ENCODE measurements at places on chromosomes 4 and X.

DNA sequence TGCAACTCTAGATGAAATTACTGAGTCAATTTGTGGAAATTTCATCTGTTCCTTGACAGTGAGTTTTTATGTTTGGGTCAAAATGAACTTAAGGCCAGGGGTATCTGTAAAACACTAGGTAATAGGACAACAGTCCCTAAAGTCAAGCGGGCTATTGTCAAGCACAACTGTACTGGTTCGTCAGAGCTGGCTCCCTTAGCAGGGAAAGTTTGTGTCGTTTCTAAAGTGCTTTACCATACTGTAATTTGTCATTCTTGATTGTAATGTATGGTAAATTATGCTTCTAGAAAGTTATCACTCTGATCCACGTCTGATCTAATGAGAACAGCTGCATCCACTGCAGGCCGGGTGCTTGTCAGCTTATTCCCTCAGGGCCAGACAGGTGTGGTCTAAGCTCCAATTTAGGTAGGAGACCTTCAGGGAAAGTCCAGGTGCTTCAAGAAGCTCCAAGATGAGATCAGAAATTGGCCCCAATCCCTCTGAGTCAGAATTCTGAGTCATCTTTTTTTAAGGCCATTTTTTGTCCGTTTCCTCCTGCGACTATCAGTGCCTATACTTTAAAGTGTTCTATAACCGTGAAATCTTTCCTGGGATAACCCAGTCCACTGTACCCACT is 92.2 kb downstream of the PALLD start:
- DNase-seq = no peak

DNA sequence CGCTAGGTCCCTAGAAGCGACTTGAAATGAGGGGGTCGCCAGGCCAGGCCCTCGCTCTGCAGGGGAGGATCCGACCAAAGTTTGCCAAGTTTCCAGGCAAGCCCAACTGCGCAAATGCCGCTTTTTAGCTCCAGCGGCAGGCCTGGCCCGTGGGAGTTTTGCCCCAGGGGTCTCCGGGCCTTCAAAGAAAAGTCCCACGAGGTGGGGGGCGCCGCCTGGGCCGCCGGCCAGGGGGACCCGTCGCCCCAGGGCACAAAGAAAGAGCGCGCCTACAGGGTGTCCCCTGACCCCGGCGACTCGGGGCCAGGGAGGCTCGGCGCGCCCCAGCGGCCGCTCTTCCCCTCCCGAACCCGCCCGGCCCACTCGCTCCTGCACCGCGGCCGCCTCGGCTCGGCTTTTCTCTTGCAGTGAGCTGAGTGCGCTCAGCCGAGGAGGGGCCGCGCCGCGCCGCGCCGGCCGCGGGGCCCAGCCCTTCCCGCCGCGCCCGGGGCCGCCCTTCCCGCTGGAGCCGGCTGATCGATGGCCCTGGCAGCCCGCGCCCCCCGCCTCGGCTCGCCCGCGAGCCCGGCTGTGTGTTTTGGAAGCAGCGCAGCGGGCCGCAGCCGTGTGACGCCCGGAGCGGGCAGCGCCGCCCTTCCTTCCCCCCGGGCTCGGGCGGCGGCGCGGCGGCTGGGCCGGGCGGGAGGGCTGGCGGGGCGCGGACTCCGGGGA is 754 bp upstream of the KLF3 start:
- no peak for DNase-seq

GRCh38 chrX:120236687-120237479 is 13.7 kb upstream of the ZBTB33 start:
- no peak for DNase-seq

DNA sequence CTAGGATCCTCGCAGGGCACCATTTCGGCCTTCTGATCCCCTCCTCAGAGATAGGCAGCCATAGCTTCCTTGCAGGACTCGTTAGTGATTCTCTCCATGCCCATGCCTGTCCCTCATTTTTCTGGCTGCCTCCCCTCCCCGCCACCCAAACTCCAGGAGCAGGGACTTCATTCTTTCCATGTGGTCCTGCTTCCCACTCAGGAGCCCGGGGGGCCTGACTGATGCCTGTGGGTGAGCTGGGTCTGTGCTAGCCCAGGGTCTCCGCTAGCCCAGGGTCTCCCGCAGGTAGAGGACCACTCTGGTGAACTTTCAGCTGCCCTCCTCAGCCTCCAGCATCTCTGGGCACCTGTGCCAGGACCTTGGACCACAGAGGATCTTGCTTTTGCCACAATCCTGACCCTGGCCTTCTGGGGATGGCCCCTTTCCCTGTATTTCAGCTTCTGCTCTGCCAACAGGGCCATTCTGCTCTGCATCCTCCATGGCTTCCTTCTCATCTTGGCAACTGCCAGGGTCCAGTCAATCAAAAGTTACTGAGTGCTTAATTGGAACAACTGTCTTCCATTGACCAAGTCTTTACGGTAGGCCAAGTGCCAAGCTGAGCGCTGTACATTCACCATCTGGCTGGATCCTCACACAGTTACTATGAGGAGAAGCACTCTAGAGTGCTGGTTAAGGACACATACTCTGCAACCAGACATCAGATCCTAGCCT is 152.2 kb downstream of the EFNB1 start:
- DNase-seq = no peak

- DNase-seq = no peak
Measured at GRCh38 chrX:72526534-72527508, 45.8 kb downstream of the HDAC8 start.

DNA sequence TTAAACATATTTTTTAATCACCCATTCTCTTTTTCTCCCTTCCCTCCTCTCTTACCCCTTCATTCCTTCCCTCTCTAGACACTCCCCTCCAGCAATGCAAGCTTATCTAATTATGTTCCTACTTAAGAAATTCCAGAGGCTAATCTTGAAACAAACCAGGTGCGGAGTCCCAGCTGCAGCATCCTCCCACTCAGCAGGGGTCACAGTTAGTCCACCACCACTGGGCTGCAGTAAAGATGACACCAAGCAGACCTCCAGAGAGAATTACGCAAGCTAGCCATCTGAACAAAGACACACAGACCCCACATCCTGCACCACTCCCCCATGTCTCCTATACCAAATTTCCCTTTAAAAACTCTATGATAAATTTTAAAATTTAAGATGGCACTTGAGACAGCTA is 13.9 kb upstream of the SEC24B start:
- DNase-seq = no peak

- no peak for DNase-seq
Measured at GRCh38 chr4:183541010-183541751, 36.3 kb downstream of the ING2 start.

- DNase-seq = no peak
Measured at GRCh38 chr4:123383566-123383965, 13.0 kb upstream of the SPRY1 start.

DNA sequence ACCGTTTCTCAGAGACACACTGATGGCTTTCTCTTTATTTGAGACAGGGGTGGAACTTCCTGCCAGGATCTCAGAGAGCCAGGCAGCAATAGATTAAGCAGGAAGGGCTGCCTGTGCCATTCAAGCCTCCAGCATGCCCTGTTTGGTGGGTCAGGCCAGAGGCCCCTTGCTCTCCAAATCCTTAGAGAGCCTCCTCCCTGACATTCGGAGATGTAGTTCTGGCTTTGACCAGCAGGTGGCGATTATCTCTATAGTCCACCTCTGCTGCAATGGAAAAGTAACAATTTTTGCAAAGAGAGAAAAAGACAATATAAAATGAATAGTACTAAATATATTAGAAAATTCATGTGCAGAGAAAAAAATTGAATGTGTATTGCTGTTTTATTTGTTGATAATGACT is 93.9 kb downstream of the NXF2B start:
- peak; percentile 5 for DNase-seq

GRCh38 chr4:14668296-14668695 is 334.0 kb upstream of the CPEB2 start:
- DNase-seq = no peak

GRCh38 chr4:145539671-145540070 is 58.0 kb downstream of the SMAD1 start:
- DNase-seq = no peak

- DNase-seq = no peak
Measured at GRCh38 chrX:130204647-130205046, 32.9 kb downstream of the RAB33A start.

DNA sequence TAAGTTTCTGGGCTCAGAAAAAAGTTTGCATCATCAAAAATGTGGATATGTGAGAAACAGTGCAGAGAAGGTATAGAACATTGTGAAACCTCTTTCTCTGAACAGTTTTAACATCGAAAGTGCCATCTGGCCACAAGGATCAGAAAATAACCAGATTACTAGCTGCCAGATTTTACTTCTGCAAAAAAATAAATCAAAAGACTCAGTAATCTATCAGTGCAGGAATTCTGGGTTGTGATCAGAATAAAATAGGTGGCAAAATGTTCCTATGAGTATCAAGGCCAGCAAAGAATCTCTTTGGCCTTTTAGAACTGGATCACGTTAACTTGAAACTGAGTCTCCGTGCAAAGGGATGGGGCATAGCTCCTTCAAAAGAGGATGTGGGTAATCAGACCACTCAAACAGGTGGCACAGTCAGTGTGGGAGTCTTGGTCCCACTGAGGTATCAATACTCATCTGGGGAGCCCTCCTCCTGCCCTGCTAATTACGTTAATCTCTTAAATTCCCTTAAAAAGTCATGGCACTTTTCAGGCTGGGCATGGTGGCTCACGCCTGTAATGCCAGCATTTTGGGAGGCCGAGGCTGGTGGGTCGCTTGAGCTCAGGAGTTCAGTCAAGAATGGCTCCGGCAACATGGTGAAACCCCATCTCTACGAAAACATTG is 26.7 kb upstream of the RBM47 start:
- no peak for DNase-seq

DNA sequence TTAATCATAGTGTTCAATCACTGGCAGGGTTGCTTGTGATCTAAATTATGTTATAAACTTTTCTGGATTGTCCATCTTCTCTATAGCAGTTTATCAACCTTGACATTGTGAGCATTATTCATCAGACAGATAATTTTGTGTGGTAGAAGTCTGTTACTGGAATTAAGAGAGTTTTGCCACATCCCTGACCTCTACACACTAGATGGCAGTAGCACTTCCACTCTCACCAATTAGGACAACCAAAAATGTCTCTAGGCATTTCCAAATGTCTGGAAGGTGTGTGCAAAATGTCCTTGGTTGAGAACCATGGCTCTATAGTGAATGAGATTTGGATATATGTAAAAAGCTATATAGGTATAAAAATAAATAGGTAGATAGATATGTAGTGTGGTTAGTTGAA is 324.1 kb upstream of the FAM47C start:
- no peak for DNase-seq

DNA sequence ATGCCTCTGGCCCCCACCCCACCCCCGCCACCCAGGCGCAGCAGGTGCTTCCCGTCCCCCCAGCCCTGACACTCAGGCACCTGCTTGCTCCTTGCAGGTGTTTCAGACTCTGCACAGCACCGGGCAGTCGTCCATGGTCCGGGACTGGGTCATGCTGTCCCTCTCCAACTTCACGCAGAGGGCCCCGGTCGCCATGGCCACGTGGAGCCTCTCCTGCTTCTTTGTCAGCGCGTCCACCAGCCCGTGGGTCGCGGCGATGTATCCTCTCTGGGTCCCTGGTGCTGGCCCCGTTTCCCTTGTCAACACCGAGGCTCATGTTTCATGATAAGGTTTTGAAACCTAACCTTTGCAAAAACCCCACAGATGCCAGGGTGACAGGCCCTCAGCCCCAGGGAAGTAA is 10.2 kb upstream of the MSANTD1 start:
- DNase-seq = no peak

GRCh38 chrX:109719264-109719663 is 13.8 kb downstream of the ACSL4 start:
- DNase-seq = no peak

GRCh38 chr4:90603540-90603939 is 476.3 kb downstream of the CCSER1 start:
- DNase-seq = no peak

DNA sequence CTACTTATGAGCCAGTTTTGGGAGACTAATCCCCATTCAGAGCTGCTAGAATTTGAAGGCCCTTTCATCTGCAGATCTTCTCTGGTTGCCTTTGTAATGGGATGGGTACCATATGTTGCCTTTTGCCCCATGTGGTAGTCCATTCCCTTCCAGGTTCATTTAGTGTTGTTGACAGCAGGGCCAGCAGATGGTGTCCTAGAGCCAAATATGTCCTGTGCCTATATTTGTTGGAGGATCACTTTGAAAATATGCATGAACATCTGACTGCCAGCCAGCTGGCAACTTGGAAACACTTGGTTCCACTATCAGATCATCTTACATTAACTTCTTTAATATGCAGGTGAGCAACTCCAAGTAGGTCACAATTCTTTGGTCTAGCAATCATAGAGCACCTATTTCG is 30.4 kb downstream of the CFAP299 start:
- DNase-seq = peak; percentile 50

GRCh38 chrX:71908387-71908786 is 2.3 kb upstream of the NHSL2 start:
- no peak for DNase-seq

DNA sequence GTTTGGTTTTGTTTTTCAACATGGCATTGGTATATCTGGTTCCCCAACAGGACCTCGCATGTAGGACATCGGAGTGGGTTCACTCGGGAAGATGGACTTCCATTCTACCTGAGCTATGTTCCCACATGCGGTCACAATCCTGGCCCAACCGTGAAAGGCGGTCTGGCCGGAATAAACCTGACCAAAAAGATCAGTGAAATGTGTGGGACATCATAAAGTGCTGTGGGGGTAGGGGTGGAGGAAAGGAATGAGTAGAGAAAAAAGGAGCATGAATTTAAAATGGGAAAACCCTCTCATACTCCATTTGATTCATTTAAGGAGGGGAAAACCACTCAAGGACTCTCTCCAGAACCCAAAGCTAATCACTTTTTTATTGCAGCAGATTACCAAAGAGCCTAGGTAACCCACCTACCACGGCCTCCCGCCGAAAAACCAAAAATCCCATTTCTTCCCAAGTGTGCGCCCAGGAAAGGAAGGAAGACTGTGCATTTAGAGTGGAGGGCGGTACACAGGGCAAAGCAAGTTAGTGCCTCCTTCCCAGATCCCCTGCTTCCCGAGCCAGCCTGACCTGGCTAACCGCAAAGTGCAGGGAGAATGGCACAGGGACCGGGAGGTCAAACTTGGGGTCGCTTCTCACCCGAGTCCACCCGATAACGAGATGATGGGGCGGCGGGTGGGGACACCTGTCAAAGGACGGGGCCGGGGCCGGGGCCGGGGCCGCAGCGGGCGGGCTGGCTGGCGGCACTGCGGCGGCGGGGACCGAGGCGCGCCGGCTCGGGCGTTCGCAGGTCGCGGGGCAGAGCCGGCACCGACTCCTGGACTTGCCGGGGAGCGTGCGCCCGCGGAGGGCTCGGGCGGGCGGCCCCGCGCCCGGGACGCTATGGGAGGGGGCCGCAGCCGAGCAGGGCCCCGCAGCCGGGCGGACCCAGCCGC is 669 bp downstream of the TMEM150C start:
- DNase-seq = no peak

GRCh38 chrX:13412208-13412600 is 92.4 kb upstream of the ATXN3L start:
- DNase-seq = no peak

GRCh38 chr4:141900856-141901255 is 264.5 kb downstream of the IL15 start:
- DNase-seq = no peak
